ENCODE measurements at places on chromosomes 2 and 18.

DNA sequence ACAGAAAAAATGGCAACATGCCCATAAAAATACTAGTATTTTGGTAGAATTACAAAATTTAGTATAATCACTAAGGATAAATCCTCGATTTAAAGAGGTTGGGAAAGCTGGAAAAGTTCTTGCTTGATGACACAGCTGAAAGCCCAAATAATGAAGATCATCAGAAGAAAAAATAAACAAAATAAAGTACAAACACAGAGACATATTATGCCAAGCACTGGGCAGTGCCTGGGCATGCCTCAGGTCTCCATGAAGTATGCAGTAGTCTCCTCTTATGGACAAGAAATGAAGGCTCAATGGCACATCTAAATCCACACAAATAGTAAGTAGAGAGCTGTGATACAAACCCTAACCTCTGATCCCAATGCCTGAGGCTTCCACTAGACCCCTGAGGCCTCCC is 57.7 kb downstream of the RNU4ATAC start:
- DNase-seq, result no peak

DNA sequence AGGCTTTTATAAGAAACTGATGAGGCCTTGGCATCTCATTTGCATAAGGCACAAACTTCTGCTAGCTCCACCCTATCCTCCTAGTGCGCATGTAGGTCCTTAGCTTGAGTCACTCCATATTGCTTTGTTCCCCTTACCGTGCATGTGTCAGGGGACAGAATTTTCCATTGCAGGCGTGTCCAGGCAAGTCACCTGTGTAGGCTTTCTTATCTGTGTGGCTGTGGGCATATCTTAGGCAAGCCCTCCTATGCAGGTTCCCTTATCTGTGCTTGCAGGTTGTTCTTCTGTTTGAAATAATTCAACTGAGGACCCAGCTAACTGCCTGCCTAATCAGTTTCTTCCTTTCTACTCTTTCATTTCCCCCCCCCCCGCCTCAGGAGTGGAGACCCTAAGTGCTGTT is 63.3 kb upstream of the CDCA7 start:
- no peak for DNase-seq

DNA sequence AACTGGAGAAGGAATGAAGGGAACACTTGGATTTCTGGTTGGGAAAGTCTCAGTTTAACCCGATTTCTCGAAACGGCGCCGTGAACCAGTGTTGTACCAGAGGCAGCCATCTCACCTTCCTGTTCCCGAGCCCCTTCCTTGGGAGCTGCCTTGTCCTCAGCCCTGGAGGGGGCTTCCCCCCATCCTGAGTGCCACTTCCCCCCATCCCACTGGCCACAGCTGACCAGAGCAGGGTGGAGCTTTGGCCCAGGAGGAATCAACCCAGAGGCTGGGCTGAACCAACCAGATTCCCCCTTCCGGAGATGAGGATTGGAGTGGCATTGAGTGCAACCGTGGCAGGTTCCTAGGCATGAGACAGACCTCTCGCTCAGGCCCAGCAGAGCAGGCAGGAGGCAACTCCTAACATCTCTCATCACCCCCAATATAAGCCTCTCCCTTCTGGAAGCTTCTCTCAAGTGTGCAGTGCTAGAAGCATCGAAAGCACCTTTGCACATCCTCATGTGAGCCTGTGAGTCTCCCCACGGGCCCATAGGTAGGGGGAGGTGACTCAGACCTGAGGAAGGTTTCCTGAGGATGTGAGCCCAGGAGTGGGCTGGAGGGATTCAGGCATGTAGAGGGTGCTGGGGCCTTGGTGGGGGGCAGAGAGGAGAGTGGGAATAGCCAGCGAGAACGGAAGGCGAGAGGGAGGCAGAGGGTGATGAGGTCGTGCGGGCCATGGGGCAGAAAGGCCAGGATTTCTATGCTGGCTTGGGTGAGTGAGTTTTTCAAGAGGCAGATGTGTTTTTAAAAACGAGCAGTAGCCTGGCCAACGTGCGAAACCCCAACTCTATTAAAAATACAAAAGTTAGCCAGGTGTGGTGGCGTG is 11.9 kb downstream of the NGEF start:
- no peak for DNase-seq

DNA sequence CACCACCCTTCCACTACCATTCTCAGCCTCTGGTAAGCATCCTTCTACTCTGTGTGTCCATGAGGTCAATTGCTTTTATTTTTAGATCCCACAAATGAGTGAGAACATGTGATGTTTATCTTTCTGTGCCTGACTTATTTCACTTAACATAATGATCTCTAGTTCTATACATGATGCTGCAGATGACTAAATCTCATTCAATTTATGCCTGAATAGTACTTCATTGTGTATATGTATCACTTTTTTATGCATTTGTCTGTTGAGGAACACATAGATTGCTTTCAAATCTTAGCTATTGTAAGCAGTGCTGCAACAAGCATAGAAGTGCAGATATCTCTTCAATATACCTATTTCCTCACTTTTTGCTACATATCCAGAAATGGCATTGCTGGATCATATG is 733.3 kb downstream of the SUCLG1 start:
- DNase-seq, result no peak

GRCh38 chr18:80023173-80023572 is 11.1 kb upstream of the RBFA start:
- DNase-seq, result no peak

DNA sequence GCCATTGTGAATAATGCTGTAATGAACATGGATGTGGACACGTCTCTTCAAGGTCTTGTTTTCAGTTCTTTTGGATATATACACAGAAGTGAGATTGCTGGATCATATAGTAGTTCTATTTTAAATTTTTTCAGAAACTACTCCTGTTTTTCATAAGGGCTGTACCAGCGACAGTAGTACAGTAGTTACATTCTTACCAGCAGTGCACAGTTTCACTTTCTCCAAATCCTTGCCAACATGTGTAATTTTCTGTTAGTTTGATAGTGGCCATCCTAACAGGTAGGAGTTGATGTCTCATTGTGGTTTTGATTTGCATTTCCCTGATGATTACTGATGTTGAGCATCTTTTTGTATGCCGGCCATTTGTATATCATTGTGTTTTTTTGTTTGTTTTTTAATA is 81.7 kb downstream of the EPC2 start:
- DNase-seq, result no peak

DNA sequence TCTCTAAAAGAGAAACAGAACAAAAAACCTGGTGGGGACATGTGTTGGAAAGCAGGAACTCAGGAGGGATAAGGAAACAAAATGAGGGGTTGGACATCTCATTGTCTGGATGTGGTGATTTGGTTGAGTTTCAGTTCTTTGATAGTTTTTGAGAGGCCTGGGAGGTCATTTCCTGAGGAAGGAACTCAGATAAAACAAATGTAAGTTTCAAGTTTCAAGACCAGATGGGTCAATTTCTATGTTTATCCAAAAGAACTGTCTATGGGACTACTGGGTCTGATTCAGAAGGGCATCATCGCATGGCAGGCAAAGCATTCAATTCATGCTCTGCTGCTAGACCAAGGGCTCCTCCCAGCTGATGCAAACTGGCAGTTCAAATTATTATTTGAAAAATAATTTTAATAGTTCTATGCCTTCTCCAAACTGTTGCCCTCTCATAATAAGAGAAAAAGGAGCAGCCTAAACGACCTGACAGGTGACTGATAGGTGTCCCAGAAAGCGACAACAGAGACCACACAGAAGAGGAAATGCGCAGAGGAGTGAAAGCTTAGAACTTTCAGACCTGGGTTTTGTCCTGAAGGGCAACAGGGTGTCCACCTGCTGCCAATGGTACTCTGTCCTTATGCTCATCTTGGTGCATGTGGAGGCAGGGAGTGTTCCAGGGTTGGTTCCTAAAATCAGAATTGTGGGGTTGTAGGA is 39.3 kb upstream of the SH3RF3 start:
- no peak for DNase-seq

DNA sequence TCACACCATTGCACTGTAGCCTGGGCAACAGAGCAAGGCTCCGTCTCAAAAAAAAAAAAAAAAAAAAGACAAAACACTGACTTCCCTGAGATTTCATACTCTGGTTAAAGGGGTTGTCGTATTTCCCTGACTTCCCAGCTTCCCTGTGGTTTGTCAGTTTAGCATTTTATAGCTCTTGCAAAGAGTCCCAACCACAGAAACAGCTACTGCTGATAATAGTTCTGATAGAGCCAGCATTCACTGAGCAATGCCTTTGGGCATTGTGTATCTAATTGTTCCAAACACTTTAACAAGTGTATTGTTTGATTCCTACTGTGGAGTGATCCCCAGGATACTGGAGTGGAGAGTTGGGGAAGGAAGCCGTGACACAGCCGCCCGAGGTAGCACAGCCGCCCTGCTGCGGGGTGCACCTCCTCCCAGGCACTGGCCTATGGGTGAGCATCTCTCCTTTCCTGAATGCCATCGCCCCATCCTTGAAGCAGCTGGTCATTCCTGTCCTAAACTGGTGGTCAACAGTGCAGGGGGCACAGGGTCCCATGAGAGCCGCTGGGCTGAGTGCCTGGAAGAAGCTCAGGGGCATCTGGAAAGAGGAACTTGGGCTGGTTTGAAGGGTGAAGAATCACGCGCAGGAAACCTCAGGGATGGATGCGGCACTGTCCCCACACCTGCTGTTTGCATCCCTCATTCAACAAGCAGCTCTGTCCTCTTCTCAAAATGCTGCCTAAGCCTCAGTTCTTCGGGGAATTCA is 81.0 kb upstream of the TMEM18 start:
- no peak for DNase-seq

GRCh38 chr18:4172196-4173100 is 282.7 kb downstream of the DLGAP1 start:
- no peak for DNase-seq

DNA sequence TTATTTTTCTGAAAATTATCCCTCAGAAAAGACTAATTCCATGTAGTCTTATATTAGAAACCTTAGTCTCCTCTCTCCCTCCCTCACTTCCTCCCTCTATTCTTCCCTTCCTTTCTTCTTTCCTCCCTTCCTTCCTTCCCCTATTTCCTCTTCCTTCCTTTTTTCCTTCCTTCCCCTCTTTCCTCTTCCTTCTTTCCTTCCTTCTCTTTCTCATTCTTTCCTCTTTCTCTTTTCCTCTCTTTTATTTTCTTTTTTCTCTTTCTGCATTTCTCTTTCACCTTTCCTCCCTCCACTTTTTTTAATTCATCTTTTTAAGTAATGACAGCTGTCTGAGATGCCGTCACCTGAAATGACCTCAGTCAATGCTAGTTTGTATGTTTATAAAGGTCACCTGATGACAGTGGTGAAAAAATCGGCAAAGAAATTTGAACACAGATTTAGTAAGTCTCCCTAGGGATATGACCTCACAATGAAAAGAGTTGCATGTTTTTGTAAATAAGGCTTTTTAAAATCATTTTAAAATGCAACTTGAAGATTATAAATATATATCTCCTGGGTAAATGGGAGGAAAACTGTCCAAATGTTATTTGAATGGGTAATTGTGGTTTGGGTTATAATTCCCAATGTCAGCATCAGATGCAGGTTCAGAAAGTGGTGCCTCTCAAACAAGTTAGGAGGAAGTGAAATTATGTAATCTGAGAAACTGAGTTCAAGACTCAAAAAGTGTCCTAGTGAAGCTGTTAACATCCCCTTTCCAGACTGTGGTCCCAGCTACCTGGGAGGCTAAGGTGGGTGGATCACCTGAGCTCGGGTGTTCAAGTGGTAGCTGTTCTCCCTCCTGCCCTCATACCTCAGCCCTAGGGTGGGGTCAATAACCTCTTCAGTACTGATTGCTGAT is 90.3 kb upstream of the ST3GAL5 start:
- peak; percentile 18 for DNase-seq

DNA sequence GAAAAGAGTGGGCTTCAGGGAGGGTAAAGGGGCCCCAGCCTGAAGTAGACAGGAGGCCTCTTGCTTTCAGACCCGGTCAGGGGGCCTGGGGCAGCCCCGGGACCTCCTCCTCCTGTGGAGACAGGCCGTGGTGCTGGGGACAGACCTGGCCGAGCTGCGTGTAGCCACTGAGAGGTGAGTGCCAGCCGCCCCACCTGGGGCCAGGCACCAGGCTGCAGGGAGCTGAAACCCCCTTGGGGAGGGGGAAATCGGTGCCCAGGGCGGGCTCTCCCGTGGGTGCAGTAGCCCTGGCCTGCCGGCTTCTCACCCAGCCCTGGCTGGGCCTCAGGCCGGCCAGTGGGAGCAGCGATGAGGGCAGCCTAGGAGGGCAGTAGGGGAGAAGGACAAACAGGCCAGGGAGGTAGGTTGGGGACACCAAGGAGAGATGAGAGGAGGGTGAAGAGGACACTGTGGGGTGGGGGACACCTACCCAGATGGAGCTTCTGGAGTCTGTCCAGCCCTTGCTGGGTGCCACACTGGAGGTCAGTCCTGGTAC is 24.0 kb downstream of the CROCC2 start:
- no peak for DNase-seq

GRCh38 chr2:219946529-219946928 is 319.1 kb downstream of the SLC4A3 start:
- no peak for DNase-seq

- no peak for DNase-seq
Observed at GRCh38 chr2:200604571-200605255, 18.9 kb downstream of the AOX1 start.

DNA sequence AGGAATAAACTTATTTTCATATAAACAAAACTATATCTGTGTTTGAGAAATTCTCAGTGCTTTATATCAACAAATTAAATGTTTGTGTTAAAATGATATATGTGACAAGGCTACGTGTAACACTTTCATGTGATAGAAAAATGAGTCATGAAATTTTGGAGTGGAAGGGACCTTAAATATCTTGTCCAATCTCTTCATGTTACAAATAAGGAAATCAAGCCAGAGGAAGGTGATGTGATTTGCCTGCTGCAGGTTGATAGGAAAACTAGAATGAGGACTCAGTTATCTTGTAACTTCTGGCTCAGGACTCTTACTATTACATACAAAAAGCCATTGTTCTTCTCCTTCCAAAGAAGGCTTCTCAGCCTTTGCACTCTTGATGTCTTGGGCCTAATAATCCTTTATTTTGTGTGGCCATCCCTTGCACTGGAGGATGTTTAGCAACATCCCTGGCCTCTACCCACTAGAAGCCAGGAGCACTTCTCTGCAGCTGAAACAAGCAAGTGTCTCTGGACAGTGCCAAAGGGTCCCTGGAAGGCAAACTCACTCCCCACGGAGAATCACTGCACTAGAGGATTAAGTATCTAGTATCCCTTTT is 43.0 kb upstream of the NARS1 start:
- no peak for DNase-seq

GRCh38 chr2:8202132-8202531 is 479.7 kb upstream of the ID2 start:
- no peak for DNase-seq

DNA sequence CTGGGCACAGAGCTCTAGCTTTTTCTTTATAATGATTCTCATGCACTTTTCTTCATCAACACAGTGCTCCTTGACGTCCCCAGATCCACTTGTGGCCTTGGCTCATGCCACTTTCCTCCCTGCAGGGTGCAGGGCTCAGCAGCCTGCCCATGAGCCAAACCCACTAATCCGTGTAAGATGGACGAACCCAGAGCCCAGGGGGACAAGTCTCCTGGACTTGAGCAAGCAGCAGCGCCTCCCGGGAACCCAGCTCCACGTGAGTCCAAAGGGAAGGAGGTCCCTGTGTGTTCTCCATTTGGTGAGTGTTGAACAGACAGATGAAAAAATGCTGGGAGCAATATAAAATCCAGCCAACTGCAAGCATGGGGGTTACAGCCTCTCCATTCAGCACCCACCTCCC is 470.6 kb upstream of the HS6ST1 start:
- DNase-seq, result no peak
